NCI-H1092 (cell line): ENCODE measurements at places on chromosomes 6 and 20.

DNA sequence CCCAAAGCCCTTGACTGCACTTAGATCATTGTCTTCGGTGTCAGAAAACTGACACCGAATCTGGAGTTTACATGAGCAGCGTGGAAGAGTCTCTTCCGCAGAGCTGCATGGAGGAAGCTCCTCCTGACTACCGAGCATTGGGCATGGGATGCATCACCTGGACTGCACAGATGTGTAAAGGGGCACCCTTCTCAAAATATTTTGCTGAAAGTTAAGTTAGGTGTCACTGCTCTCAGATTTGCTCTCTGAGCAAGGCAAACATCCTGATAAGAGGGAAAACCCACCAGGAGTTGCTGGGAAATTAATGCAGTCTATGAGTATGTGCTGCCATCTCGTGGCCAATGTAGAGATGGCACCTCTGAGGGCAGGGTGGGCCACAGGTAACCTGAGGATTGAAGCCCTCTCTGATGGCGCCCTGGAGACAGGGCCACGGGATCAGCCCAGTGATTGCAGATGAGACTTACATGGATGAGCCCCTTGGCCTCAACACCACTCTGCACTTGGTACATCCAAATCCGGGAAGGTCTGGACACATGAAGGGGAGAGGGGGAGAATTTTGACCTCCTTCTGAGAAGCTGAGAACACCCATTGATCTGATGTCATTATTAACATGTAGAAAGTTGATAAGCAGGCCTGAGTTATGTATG is 129.9 kb downstream of the LPA start:
- DNase-seq, result peak; percentile 47

DNA sequence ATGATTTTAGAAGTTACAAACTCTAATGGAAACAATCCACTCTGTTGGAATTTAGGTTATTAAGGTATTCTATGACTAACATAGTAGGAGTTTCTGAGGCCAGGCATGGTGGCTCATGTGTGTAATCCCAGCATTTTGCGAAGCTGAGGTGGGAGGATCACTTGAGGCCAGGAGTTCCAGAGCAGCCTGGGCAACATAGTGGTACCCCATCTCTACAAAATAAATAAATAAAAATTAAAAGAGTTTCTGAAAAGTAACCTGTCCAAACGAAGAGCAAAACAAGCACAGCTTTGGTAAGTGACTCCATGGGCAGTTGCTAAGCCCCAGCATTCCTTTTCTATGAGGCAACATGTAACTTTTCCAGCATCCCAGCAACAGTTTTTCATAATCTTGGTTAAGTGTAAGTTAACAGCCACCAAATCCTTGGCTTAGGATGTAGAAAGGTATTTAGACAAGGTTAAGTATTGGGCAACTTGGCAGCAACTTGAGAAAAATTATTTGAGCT is 86.3 kb downstream of the SOX4 start:
- no peak for DNase-seq

DNA sequence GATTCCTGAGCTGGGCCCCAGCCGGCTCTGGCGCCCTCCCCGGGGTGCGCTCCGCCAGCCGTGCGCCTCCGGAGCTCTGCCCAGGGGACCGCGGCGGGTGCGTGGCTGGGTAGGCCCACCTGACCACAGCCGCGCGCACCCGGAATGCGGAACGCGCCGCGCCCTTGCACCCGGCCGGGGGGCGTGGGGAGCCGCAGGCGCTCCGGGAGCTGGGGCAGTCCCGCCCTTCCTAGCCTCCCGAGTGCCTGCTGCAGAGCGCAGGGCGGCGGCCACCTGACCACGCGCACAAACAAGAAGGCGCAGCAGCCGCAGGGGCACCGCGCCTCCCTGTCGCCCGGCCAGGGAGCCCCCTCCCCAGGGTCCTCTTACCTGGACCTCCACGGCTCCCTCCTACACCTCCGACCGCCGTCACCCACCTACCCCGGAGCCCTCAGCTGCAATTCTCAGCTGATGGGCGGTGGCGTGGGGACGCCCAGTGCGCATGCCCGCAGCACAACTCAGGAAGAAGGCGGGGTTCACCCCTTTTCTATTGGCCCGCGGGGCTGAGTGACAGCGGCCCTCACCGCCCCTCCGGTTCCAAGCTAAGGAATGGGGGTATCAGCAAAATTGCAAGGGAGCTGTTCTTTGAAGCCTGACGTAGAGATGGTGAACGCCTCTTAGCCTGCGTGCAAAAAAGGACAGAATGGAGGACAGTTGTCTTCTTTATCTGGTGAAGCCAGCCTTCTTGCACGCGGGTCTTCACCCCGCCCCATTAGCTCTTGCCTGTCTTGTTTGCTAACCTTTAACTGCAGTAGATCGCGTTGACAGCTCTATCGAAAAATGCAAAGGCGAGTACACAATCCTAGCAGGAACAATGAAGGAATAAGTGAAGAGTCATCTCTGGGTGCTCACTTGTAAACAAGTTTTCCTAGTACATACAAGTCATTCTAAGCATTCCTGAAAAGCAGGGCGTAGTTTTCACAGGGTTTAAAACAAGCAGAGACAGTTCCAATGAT is at the start of gene STX7:
Gene STX7 (minus strand): TSS at position 479 of the 995 bp plus-strand sequence. CDS start 9,586 bp downstream, outside the sequence.
- DNase-seq, result no peak

DNA sequence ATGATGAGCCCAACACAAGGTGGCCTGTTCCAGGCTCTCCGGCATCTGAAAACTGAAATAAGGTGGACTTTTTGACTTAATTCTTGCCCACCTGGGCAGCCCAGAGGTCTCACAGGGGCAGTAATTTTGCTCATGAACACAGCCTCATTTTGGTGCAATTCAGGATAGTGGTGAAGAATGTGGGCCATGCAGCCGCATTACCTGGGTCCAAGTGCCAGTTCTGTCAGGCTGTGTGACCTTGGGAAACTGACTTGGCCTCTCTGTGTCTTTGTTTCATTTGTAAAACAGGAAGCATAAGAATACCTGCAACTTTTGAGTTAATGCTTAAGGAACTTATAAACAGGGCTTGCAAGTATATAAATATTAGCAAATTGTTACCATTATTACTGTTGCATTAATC is 5.6 kb downstream of the PREX1 start:
- DNase-seq, result no peak

- peak; percentile 63 for DNase-seq
Observed at GRCh38 chr6:113732384-113732966, 124.7 kb upstream of the MARCKS start.

DNA sequence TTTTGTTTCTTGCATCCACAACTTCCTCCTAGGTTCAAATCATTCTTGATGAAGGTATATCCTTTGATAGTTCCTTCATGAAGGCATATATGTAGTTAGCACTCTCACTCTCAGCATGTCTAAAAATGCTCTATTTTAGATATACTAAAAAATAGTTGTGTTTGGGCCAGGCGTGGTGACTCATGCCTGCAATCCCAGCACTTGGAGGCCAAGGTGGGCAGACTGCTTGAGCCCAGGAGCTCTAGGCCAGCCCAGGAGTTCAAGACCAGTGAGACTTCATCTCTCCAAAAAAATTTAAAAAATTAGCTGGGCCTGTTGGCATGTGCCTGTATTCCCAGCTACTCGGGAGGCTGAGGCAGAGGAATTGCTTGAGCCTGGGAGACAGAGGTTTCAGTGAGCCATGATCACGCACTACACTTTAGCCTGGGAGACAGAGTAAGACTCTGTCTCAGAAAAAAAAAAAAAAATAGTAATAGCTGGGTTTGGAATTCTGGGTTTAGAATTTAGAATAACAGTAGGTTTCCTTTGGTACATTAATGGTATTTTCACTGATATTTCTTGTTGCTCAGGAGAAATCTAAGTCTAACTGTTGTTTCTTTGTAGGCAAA is 7.0 kb downstream of the SERAC1 start:
- no peak for DNase-seq

- no peak for DNase-seq
Observed at GRCh38 chr6:53916804-53917463, 122.1 kb downstream of the LRRC1 start.

GRCh38 chr20:63957690-63958441 is 1.6 kb upstream of the UCKL1 start:
- no peak for DNase-seq

- DNase-seq, result no peak
Observed at GRCh38 chr6:46175446-46175845, 4.7 kb upstream of the ENPP5 start.

- no peak for DNase-seq
Observed at GRCh38 chr6:137471497-137471896, 22.7 kb downstream of the OLIG3 start.

GRCh38 chr6:16533210-16533609 is 228.1 kb downstream of the ATXN1 start:
- no peak for DNase-seq

GRCh38 chr6:3664625-3665041 is 86.9 kb downstream of the PXDC1 start:
- DNase-seq, result no peak

- DNase-seq, result no peak
Observed at GRCh38 chr6:41966961-41967311, 25.3 kb upstream of the CCND3 start.

DNA sequence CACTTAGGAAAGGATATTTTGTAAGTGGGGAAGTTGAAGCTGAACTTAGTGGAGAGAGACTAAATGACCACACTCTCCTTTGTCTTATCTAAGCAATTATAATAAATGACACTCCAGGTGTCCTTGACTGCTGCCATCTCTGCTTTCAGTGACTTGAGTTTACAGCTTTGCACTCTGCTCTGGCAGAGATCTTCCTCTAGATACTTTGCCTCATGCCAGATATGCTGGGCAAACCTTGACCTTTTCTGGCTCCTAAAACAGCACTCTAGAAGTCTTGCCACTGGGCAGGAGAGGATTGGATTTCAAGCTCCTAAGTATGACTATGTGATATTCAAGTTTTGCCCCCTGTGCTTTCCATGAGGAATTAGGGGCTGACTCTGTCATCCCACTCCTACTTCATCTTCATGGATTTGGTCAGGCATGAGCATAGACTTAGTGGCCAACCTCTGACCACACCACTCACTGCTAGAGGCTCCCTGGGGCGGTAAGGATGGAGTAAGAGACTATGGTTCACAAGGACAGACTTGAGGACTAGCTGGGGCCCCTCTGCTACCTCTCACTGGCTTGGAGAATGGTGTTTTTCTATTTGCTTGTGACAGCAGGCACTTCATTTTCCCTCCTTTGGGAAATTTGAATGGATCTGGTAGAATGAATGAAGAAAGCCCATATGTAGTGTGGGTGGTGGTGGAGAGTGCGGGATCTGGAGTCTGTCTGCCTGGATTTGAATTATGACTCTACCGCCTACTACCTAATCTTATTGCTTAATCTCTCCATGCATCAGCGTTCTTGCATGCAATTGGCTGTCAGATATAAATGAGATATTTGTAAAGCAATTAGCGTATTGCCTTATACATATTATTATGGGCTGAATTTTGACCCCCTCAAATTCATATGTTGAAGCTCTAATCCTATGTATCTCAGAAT is 191.4 kb downstream of the REV3L start:
- DNase-seq, result no peak

- DNase-seq, result no peak
Observed at GRCh38 chr20:3802524-3803239, 6.6 kb downstream of the CDC25B start.

DNA sequence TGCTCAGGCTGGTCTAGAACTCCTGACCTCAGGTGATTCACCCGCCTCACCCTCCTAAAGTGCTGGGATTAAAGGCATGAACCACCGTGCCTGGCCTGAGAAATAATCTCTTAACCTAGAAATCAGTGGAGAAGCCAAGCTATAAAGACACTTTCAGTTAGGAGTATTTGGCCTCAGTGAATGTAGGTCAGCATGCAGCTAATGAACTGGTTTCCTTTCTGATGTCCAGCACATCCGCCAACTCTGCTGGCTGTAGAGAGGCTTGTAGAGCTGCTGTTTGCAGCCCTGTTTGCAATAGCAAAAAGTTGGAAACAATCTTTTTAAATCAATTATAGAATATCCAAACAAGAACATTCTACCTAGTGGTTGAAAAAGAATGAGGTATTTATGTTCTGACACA is 42.4 kb upstream of the ELOVL5 start:
- no peak for DNase-seq

- no peak for DNase-seq
Observed at GRCh38 chr20:513429-513828, 30.2 kb downstream of the CSNK2A1 start.

- no peak for DNase-seq
Observed at GRCh38 chr6:94894300-94894699, 683.0 kb upstream of the MANEA start.

GRCh38 chr6:16511723-16512489 is 249.4 kb downstream of the ATXN1 start:
- DNase-seq, result no peak

GRCh38 chr6:33028220-33028849 is 18.9 kb upstream of the HLA-DOA start:
- no peak for DNase-seq

- no peak for DNase-seq
Observed at GRCh38 chr6:133223452-133224029, 17.6 kb upstream of the EYA4 start.

DNA sequence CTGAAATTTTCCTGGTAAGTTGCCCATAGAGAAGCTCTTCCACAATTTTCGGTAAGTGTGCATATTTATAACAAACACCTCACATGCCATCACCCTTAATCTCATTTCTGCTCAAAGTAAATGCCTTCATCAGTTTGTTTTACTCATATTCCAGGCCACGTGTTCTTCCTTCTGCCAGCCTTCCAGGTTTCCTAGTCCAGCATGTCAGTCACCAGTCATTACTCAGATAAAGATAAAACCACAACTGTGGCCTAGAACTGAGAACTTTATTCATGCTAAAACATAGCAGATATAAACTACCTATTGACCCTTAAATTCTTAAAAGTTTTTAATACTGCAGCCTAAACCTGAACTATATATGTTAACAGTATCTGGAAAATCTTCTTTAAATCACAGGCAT is 149.5 kb upstream of the SLC22A16 start:
- DNase-seq, result no peak

DNA sequence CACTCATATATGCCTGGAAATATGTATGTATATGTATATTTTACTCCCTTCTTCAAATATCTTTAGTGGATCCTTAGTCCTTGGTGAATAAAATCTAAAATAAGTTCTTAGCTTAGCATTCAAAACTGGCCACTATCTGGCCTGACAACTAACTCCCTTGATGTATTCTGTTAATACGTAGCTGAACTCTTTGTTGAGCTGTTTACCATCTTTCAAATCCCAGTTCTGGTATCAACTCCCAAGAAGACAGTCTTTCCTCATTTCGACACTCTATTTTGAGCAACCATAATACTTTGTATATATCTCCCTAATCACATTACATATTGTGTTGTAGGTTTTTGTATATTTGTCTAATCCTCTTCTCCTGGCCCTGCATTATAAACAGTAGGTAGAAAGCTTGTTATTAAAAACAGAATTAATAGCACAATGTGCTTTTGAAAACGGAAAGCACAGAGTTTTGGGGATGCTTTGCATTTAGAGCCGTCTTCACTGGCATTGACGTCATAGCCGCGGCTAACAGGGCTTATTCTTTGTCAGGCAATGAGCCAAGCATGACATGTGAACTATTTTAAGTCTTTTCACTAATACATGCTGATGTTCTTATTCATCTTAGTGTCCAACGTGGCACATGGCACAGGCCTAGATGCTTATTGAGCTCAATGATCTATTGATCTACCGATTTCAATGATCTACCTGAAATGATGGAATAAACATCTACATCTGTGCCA is 47.2 kb upstream of the CCN2 start:
- DNase-seq, result no peak
